ENCODE measurements at places on chromosomes 4 and X.

GRCh38 chr4:17115583-17115982 lies 217.1 kb upstream of the LDB2 start:
- no peak for DNase-seq

DNA sequence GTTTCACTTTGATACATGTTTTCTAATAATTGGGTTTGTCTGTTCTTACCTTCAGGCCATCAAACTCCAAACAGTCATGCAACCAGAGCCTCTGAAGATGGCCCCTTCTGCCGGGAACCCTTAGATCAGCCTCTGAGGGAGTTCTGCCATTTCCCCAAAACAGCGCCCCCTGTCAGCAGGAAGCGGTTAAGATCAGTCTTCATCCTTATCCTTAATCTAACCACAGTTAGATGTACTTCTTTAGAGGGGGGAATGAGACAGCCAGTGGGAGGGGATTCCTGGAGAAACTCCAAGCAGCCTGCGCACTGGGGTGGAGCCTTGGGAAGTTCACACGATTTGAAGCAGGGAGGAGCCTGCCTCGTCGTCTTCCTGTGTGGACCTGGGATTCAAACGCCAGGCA lies 185.4 kb downstream of the INPP4B start:
- DNase-seq: no peak

DNA sequence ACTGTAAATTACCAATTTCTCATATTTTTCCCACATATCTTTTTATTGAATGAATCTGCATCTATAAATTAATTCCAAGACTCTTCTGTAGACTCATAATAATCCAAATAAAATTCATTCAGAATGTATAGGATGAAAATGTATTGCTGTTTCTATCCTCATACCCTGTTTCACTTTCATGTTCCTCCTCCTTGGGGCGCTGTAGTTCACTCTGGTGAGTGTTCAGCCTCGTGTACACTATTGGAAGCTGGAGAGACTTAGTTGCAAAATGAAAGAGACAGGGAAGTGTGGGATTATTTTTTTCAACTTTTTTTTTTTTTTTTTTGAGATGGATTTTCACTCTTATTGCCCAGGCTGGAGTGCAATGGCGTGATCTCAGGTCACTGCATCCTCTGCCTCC lies 296.1 kb downstream of the TLL1 start:
- peak; percentile 3 for DNase-seq

DNA sequence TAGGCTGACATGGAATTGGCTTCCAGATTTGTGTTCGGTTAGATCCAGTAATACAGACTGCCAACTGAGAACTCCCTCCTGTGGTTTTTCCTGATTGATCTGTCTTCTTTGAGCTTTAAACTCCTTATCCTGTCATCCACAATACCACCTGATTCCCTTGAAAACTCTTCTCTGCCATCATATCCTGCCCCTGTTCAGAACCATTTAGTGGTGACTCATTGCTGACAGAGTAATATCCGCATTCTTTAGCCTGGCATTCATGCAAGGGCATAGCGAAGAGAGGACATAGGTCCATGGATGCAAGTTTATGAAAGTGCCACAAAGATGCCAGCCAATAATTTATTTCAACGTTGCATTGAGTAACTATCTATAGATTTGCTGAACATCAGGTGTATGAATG lies 76.6 kb downstream of the ITIH6 start:
- no peak for DNase-seq

DNA sequence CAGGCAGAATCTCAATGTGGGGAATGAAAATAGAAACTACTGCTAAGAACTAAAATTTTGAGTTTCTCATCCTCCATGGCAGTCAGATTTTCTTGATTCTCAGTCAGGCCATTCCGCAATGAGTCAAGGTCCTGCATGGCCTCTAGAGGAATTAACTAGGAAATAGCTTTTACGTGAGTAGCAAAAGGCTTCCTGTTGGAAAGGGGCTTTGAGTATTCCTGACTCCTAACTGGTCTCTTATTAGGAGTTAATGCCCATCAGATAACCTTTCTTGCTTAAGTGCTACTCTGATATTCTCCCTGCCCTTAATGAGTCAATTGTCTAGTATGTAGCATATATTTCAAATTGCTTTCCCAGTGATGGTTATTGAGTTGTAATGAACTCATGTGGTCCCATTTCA lies 65.7 kb upstream of the ARHGAP24 start:
- no peak for DNase-seq

DNA sequence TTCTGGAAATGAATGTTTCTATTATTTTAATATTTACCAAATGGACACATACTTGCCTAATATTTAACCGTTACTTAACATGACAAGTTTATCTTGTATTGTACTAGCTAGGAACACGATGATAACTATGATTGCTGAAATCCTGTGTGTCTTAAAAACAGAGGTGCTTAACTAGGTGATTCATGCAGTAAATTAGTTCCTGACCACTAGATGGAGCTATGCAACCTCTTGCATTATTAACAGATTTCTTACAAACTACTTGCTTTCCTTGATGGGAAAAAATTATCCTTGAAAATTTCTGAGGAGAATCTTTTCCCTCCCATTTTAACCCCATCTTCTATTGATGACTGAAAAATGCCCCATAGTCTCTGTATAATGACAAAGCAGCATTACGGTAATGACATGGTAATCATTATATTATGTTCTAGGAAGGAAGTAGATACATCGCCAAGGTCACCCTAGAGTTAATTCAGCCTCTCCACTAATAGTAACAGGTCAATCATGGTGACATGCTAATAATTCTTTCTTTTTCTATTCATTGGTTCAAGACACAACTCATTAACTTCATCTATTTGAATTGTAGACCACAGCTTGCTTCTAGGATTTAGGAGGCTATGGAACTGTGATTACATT lies 844.2 kb downstream of the RAPGEF2 start:
- DNase-seq: peak; percentile 42

GRCh38 chr4:111854494-111855087 lies 290.7 kb upstream of the FAM241A start:
- DNase-seq: peak; percentile 15

DNA sequence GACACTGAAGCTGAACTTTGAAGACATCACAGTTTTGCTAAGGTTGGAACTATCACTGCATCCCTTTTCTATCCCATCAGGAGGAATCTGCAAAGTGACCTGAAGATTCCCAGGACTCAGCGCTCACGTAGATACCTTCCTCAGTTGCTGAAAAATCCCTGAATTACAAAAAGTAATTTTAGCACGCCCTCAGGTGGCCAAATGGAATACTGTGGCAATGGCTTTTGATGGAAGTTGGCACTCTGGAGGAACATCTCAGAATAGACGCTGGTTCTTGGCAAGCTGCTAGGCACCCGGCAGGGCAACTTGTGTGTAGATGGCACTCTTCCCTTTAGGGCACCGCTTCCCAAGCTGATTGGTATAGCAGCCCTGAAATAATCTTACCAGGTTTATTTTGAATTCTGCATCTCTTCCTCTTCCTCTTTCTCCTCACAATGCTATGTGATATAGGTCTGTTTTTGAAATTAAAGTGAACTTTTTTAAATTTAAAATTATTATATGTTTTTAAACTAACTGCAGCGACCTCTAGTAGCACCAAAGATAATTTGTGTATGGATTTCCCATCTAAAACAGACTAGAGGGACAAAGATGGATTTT lies 16.3 kb upstream of the ESX1 start:
- no peak for DNase-seq

DNA sequence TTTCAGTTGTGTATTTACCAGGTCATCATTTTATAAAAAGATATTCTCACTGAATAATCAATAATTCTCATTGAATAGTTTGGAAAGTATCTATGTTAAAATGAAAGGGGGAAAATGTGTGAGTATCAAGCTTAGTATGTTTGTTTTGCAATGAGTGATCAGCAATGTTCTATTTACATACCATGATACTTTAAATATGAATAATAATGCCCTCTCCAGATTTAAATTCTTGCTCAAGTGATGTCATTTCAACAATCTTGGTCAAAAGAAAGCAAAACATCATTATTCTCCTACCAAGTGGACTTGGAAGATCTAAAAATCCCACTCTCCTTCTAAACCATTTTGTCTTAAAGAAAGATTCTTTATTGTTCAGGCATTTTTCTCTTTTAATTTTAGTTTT lies 42.1 kb upstream of the ANKRD50 start:
- no peak for DNase-seq

GRCh38 chrX:114334473-114334982 lies 249.4 kb upstream of the HTR2C start:
- DNase-seq: no peak

DNA sequence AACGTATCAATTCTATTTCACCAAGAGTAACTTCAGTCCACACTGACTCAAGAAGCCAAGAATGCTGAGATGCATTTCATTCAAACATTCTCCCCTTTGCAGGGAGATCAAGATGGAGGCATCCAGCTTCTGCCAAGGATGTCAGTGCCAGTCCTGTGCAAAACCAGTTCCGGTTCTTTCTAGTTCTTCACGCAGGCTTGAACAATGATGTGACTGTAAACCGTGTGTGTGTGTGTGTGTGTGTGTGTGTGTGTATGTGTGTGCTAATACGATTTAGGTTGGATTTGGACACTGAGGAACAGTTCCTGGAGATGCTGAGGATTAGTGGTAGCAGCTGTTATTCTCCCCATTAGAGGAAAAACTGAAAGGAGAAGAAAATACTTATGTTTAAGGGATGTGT lies at the start of gene REELD1:
TSS of gene REELD1 (plus strand) at position 301 of the 400 bp plus-strand sequence. CDS start 2,415 bp downstream, outside the sequence.
- DNase-seq: no peak

DNA sequence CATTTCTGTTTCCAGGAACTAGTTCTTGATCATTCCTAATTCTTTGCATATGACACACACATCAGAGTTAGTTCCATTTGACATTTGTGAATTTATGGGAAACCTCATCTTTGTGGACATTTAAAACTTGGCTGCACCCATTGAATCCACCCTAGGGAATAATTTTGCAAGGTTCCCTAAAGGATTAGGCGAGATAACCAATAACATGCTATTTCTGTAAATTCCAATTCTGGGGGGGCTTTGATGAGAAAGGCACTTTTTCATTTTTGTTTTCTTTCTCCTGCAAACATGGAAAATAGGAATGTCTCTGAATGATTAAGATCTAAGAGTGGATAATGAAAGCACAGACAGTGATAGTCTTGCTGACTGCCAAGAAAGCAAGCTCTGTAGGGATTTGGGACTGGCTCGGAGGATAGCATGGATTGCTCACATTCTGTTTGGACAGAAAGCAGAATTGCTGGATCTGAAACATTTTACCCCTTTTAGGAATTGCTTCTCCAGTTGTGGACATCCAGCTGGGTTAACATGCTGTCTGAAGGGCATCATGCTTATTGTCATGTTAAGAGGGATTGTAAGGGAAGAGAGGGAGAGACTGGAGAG lies 145.1 kb downstream of the NHS start:
- no peak for DNase-seq

- no peak for DNase-seq
Observed at GRCh38 chr4:72525938-72526337, 43.1 kb downstream of the ADAMTS3 start.

- no peak for DNase-seq
Observed at GRCh38 chr4:128757712-128758111, 51.8 kb upstream of the JADE1 start.

DNA sequence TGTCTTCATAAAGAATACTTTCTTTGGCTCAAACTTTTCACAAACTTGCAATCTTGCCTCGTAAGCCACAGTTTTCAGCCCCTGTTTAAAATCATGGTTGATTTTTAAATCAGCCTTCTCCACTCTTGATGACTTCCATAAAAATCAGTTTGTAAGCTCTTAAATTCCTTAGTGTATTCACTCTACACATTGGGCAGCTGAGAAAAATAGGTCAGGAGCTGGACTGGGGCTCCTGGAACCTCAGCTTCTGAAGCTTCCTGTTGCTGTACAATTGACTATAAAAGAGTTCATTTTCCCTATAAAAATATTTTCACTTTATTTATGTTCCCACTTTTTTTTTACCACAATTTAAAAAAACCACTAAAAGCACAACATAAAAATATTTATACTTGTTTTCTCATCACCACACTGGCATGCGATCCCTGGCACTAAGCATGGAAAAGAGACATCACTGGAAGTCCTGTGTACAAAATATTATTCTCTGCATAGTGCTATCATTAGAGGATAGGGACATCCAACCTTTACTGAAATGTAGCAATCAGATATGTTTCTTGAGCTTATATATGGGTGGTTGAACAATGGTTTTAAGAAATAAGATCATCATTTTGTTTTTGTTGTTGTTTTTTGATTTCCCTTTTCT lies 345.7 kb downstream of the FBXO8 start:
- DNase-seq: no peak

DNA sequence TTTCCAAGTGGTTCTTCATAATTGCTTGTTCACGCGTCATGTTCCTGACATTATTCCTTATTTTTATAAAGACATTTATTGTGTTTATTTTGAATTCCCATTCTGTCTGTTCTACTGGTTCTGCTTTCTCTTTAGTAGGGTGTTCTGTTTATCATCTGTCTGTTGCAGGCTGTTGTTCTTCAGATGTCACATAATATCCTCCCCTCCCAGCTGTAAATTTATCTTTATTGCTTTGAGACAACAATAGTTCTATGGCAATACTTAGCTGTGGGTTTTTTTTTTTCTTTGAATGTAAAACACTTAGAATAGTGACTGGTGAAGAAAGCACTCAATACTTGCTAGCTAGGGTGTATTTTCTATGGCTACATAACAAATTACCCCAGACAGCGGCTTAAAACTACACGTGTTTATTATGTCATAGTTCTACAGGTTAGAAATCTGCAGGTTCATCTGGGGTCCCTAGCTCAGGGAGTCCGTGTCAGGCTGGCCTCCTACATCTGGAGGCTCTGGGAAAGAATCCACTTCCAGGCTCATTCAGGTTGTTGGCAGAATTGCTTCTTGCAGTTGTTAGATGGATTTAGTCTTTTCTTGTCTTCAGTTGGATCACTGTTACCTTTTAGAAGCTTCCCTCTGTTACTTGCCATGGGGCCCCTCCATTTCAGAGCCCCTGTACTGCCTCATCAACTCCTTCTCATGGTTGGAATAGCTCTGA lies 63.4 kb upstream of the ENPEP start:
- no peak for DNase-seq

- DNase-seq: no peak
Observed at GRCh38 chr4:114161809-114162208, 182.4 kb upstream of the ARSJ start.

GRCh38 chr4:55838356-55838755 lies 15.1 kb upstream of the EXOC1 start:
- no peak for DNase-seq

DNA sequence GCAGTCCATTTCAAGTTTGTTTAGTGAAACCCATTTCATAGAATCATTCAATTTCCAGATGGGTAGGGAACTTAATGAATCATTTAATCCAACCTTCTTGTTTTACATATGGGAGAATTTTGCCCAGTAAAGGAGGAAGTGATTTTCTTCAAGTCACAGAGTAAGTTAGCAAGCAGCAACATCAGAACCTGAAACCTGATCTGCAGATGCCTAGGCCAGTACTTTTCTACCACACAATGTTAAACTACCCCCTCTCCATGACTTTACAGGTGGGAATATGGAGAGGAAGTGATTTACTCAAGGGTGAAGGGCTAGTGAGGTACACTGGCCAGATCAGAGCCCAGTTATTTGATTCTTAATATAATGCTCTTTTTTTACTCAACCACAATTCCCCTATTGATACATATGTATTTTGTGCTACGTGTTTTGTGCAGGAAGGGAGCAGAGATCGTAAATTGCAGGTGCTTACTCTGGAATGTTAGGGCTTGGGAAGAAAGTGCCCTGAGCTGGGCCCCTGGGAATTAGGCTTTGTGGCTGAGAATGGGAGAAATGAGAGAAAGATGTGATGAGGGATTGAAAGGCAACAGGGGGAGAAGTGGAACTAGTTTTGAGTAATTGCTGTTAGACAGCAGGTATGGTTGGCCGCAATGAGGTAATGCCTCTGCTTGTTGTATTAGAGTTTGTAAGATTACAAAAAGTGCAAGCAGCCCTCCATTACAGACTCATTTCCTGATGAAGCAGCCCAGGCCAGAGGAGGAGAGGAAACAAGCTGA lies 6.8 kb downstream of the LHFPL1 start:
- no peak for DNase-seq

GRCh38 chr4:179666226-179666625 lies 2224.0 kb upstream of the AGA start:
- DNase-seq: no peak
